Dermis microvascular lymphatic vessel endothelial cell (primary cell): ENCODE measurements at places on chromosomes 7 and 10. TPM values are rescaled to one million over a fixed set of nuclear protein-coding genes. Genes with fewer than 3 reads are reported as not detected.

RBM20 gene
- 0.77 and 1.5 TPM in 2 replicates for total RNA-seq

THSD7A gene
- total RNA-seq = 15.8 and 24.9 TPM in 2 replicates

SOSTDC1 gene
- total RNA-seq = not detected in 2 replicates

OR6V1 gene
- total RNA-seq = not detected in 2 replicates

ZNF425 gene
- 1.5 and 2.5 TPM in 2 replicates for total RNA-seq
